Neural progenitor cell (in vitro differentiated cells): ENCODE measurements at places on chromosomes 13 and 19. TPM values are rescaled to one million over a fixed set of nuclear protein-coding genes. Genes with fewer than 3 reads are reported as not detected.

GPR183 gene
- total RNA-seq: not detected in 2 replicates

- DNase-seq: no peak
Measured at GRCh38 chr13:108897955-108898354, 268.5 kb downstream of the MYO16 start.

DNA sequence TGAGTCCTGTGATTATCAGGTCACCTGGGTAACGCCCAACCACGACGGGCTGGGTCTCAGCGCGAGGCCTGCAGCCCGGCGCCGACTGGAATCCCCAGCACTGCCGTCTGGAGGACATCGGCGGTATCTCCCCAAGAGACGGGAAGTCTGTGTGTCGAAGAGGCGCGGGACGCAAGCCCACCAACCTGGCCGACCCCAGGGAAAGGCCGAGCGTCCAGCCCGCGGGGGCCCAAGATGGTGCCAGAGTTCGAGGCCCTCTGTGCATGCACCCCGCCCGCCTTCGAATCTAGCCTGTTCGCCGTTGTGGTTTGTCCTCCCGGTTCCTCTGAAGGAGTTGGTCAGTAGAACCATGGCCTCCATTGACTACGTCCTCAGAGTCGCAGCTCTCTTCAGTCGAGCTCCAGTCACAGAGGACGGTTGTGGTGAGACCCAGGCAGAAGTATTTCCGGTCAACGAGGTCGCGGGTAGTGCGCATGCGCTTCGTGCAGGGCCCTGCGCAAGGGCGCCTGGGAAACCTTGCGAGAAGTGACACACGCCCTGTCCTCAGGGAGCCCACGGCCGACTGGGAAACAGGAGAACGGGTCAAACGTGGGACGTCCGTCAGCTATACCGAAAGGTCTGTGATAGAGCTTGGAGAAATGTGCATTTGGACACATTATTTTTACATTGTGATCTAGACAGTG is 24.1 kb upstream of the PEG3 start:
- no peak for DNase-seq

- no peak for DNase-seq
Measured at GRCh38 chr13:55992145-55992544, 1148.6 kb upstream of the PRR20A start.

DNA sequence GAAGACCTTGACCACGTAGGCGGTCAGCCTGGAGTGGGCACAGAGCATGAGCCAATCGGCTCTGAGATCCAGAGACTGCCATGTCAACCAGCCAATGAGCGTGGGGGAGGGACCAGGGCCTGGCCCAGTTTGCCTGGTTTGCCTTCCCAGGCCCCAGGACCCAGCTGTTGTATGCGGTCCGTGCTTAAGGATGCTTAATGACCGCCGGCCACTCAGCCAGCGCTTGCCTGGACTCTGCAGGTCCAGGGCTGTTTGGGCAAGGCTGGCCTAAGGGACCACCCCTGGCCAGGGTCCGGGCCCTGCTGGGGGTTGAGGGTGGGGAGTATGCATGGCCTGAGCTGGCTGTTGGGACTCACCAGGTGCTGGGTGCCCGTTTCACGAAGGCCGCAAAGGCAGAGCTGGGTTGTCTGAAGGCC is 23.1 kb upstream of the TNFSF14 start:
- DNase-seq: no peak

DNA sequence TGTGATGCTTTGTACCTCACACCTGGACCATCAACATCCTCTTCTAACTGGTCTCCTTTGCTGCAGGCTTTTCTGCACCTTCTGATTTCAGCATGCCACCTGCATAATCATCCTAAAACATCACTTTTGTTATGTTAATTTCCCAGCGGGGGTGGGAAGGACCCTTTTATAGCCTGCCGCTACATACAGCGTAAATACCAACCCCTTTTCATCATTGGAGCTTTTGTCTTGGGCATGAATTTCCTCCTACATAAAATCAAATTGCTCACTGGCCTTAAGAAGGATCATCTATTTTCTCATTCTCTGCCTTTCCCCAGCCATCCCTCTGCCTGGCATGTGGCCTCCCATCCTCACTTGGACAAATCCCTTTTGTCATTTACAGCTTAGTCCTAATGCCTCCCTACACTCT is 124.7 kb downstream of the RBM26 start:
- DNase-seq: peak; percentile 87

DNA sequence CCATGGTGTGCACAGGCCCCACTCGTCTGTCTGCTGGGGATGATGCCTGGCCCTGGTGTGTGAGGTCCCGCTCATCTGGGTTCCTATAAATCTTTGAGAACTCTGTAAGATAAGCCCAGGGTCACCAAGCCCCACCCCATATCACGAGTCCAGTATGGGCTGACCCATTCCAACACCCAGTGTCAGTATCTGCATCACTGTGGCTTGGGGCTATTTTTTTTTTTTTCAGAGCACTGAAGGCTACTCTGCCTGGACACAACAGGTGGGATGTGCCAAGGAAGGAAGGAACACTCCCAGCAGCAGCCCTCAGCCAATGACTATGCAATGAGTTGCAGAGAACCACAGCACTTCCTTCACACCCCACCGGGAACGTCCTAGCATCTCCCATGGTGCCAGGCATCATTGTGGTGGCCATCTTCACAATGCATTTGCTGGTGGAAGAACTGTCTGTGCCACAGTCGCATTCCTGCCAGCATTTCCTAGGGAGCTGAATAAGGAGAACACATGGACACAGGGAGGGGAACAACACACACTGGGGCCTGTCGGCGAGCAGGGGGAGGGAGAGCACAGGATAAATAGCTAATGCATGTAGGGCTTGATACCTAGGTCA is 83.1 kb upstream of the TSHZ3 start:
- DNase-seq: no peak

DNA sequence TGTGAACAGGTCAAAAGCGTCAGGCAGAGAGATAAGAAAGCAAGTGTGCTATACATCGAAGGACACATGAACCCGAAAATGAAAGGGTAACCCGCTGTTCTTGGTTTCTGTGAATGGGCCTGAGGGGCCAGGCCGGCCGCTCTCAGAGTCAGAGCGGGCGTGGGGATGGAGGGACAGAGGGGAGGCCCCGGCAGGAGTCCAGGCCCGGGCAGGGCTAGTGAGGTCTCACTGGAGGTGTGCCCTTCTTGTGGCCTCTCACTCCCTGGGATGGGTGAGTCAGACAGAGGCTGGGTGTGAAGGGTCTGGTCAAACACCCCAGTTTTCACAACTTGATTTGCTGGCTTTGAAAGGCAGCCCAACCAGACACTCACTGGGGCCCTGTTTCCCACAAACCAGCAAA is 17.4 kb upstream of the NDUFS7 start:
- DNase-seq: no peak
